Pancreas (tissue), 10 donors: ENCODE measurements at places on chromosomes 4 and X.

DNA sequence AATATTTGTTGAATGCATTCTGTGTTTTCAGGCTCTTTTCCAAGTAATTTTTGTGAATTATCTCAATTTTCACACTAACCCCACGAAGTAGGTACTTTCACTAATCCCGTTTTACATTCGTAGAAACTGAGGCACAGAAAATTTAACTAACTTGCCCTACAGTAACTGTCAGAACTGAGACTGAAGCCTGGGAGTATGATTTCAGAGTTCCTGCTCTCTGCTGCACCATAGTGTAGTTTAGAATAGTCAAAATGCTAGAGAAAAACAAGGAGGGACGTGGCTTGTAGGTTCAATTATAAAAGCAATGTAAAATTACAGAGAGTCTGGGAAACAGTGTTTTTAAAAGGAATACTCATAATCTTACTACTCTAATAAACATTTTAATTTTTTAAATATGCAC lies 2.2 kb downstream of the CLCN3 start:
- H3K27ac ChIP-seq, result no peak overlapping the region
- no peaks in the 10 kb centered on the region for H3K27me3 ChIP-seq

GRCh38 chr4:5905714-5906113 lies 12.8 kb upstream of the CRMP1 start:
- H3K36me3 ChIP-seq, result no peaks in the 10 kb centered on the region
- no peak overlapping the region for H3K27ac ChIP-seq
- no peak overlapping the region for H3K4me3 ChIP-seq

DNA sequence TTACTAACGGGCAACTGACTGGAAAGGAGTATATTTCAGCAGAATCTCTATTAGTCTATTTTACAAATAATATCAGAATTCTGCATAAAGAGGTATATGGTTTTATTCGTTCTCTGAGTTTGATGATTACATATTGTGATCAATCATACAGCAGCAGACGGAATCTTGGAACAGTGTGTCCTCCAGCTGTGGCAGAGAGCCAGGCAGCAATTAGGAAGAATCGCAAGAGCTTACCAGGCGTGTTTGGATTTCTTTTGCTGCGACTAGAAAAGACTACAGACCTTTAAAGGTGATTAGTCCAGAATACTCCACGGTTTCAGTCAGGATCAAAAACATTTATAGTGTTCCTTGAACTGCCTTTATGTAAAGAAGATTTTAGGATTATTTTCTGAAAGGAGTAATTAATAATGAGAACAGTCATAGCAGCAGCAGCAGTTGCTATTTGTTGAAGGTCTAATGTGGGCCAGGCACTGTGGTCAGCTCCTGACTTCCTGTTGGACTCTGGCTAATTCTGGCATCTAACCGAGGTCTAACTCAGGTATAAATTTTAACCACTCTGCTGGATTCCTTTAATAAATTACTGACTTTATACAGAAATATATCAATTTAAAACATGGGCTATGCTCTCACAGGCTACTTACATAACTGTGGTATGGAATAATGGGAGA lies 225.3 kb upstream of the CXorf66 start:
- no peaks in the 10 kb centered on the region for H3K4me1 ChIP-seq
- no peaks in the 10 kb centered on the region for H3K36me3 ChIP-seq
- H3K4me3 ChIP-seq, result no peak overlapping the region

- H3K36me3 ChIP-seq, result no peaks in the 10 kb centered on the region
- H3K4me3 ChIP-seq, result no peak overlapping the region
- no peaks in the 10 kb centered on the region for H3K27me3 ChIP-seq
- no peak for DNase-seq
- H3K27ac ChIP-seq, result no peak overlapping the region
- H3K4me1 ChIP-seq, result no peaks in the 10 kb centered on the region
Observed at GRCh38 chrX:142671036-142671435, 354.7 kb upstream of the SPANXN4 start.

DNA sequence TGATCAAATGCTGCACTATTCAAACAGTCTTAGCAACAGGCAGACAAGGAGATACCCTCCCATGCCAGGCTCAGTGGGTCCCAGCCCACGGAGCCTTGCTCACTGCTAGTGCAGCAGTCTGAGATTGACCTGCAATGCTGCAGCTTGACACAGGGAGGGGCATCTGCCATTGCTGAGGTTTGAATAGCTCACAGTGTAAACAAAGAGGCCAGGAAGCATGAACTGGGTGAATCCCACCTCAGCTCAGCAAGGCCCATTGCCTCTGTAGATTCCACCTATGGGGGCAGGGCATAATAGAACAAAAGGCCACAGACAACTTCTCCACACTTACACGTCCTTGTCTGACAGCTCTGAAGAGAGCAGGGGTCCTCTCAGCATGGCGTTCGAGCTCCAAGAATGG lies 26.6 kb upstream of the ZXDB start:
- no peaks in the 10 kb centered on the region for H3K27me3 ChIP-seq
- no peaks in the 10 kb centered on the region for H3K4me1 ChIP-seq
- no peaks in the 10 kb centered on the region for H3K36me3 ChIP-seq

DNA sequence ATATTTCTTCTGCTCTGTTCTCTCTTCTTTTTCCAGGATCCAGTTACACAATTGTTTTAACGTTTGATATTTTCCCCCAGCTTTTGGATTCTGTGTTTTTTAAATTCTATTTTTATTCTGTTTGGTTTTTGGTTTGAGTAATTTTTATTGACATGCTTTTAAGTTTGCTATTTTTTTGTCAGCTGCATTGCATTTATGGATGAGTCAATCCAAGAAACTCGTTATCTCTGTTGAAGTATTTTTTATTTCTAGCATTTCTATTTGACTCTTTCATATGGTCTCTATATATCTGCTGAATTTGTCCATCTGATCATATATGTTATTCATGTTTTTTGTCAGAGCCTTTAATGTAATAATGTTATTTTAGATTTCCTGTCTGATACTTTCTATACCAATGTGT lies 65.6 kb downstream of the DDIT4L start:
- no peaks in the 10 kb centered on the region for H3K4me1 ChIP-seq
- H3K36me3 ChIP-seq, result no peaks in the 10 kb centered on the region
- no peak overlapping the region for H3K27ac ChIP-seq
- no peak overlapping the region for H3K4me3 ChIP-seq
- H3K27me3 ChIP-seq, result no peaks in the 10 kb centered on the region

GRCh38 chr4:174119830-174120229 lies 163.6 kb downstream of the FBXO8 start:
- no peak overlapping the region for H3K4me3 ChIP-seq
- H3K27ac ChIP-seq, result no peak overlapping the region
- H3K4me1 ChIP-seq, result no peaks in the 10 kb centered on the region
- H3K27me3 ChIP-seq, result no peaks in the 10 kb centered on the region
- no peaks in the 10 kb centered on the region for H3K36me3 ChIP-seq

GRCh38 chrX:41563876-41564275 lies 116.7 kb downstream of the NYX start:
- no peak overlapping the region for H3K4me3 ChIP-seq
- no peak overlapping the region for H3K27ac ChIP-seq
- no peaks in the 10 kb centered on the region for H3K27me3 ChIP-seq
- no peaks in the 10 kb centered on the region for H3K36me3 ChIP-seq
- H3K4me1 ChIP-seq, result no peaks in the 10 kb centered on the region

DNA sequence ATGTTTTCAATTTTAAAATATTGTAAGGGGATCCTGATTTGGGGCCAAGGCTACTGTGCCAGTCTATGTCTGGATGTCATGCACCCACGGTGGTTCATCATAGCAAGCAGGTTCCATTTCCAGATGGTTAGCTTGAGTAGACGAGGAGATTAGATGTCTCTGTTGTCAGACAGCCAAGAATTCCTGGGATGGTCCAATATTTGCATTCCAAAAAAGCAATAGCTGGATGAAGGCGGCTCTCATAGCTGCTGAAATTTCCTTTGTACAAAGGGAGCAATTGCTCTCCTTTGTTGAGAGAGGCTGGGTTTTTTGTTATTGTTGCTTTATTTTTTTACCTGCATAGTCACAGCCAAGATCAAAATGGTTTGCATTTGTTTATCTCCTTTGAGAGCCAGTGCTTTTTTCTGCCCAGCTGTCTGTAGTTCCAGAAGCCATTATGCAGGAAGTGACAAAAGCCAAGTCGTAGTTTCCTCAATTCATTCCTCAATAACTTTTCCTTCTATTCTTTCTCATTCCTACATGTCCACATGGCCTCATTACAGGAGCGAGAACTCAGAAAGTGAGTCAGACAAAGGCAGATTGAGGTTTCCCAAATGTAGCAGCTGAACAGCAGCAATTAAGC lies 107.9 kb downstream of the MMRN1 start:
- no peak overlapping the region for H3K27ac ChIP-seq
- no peaks in the 10 kb centered on the region for H3K27me3 ChIP-seq
- no peak overlapping the region for H3K4me3 ChIP-seq
- H3K36me3 ChIP-seq, result no peaks in the 10 kb centered on the region

- no peak for DNase-seq
- no peaks in the 10 kb centered on the region for H3K27me3 ChIP-seq
- no peaks in the 10 kb centered on the region for H3K36me3 ChIP-seq
- H3K4me1 ChIP-seq, result no peaks in the 10 kb centered on the region
Observed at GRCh38 chr4:17072483-17072882, 174.0 kb upstream of the LDB2 start.

DNA sequence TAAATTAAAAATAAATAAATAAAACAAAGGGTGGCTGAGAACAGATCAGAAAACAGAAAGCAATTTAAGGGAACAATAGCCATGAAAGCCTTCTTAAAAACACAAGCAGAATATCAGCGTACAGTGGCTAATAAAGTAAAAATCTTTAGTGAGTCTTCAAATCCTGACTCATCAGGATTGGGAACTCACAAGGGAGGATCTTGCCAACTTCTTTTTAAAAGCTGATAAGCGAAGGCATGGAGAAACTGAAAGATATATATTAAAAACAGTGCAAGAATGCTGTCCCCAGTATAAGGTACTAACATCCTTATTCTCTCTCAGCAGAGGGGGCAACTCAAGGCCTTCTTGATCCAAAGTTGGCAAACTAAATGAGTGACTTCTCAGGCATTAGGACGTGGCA lies 180.1 kb downstream of the DHX15 start:
- no peaks in the 10 kb centered on the region for H3K36me3 ChIP-seq
- H3K27ac ChIP-seq, result no peak overlapping the region
- no peaks in the 10 kb centered on the region for H3K27me3 ChIP-seq
- no peak for DNase-seq

DNA sequence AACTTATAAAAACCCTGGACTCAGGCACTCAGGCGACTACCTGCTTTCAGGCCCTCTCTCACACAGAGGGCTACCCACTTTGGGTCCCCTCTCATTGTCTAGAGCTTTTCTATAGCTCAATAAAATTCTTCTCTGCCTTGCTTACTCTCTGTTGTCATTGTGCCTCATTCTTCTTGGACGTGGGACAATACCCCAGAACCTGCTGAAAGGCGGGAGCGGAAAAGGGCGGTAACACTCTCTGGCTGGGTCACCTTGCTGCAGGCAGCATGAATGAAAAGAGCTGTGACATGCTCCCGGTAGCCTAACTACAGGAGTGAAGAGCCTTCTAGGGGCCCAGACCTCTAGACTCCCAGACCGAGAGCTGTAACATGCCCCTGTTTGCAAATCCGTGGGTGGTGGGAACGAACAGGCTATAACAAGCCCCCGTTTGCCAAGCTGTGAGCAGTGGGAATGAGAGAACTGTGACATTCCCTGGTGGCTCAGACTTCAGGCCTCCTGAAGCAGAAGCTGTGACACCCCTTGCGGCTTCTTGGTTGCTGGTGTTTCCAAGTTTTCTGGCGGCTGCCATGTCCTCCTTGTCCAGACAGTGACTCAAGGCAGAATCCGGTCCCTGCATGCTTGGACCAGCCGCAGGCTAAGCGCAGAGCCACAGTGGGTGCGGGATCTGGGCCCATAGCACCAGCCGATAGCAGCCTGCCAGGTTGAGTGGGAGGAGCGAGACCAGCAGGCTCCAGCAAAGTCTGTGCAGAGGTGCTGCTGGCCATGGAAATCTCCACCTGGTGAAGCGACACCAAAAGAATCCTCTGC lies 684.6 kb downstream of the ARAP2 start:
- no peaks in the 10 kb centered on the region for H3K27me3 ChIP-seq
- H3K36me3 ChIP-seq, result no peaks in the 10 kb centered on the region
- no peaks in the 10 kb centered on the region for H3K4me1 ChIP-seq
- no peak for DNase-seq
- H3K27ac ChIP-seq, result no peak overlapping the region

DNA sequence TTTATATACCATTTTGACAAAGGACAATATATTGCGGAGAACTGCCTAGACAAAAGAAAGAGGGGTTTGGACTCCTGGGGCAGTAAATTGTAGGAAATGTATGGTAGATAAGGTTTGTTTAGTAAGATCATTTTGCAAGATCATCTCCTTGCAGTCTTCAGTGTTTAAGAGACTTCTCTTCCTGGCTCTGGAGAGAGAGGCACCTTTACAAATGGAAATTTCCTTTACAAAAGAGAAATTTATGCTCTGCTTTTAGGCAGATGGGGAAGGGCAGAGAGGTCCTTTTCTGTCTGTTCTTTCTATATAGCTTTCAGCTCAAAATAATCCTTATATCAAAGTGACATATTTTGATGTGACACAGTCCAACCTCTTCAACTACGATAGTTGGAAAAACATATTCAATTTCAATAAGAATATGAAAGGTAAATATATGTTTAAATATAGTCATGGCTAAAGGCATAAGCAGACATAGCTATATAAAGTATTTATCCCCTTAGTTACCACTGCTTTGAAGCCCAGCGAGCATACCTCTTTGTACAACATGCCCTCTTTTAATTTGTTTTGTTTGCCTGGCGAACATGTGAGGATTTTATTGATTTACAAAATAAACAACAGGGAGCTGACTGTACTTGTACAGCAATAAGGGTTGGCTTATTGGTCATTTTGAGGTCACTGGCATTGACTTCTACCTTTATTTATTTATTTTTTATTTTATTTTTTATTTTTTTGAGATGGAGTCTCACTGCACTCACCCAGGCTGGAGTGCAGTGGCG lies 65.2 kb downstream of the TRIM2 start:
- no peak overlapping the region for H3K27ac ChIP-seq
- no peak overlapping the region for H3K4me3 ChIP-seq
- H3K4me1 ChIP-seq, result peaks cover 20% of the 10 kb centered on the region
- DNase-seq, result no peak

- DNase-seq, result no peak
- H3K27ac ChIP-seq, result no peak overlapping the region
- no peak overlapping the region for H3K4me3 ChIP-seq
- no peaks in the 10 kb centered on the region for H3K4me1 ChIP-seq
- no peaks in the 10 kb centered on the region for H3K27me3 ChIP-seq
- no peaks in the 10 kb centered on the region for H3K36me3 ChIP-seq
Observed at GRCh38 chr4:184265546-184266351, 48.1 kb upstream of the ENPP6 start.

- no peak overlapping the region for H3K27ac ChIP-seq
- no peaks in the 10 kb centered on the region for H3K4me1 ChIP-seq
- no peak for DNase-seq
Observed at GRCh38 chr4:11710453-11711093, 281.9 kb upstream of the HS3ST1 start.
